NCI-H1930 (cell line): ENCODE measurements at places on chromosomes 6 and 20.

GRCh38 chr6:90544081-90544480 lies 42.8 kb downstream of the MAP3K7 start:
- DNase-seq: no peak

DNA sequence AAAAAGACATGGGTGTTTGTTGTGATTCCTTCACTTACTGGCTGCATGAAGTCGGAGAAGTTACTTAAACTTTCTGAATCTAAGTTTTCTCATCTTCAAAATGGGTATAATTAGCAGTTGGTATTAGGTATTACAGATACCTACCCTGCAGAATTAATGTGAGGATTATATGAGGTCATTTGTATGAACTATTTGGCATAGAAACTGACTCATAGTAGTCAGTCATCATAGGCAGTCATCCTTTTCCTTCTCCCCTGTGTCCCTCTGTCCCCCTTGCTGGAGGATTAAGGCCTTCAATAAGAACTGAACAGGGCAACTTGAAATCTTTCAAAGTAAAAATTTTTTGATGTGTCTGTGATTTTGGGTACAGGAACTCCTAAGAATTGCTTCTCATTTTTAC lies 26.3 kb downstream of the RALGAPB start:
- DNase-seq: no peak

DNA sequence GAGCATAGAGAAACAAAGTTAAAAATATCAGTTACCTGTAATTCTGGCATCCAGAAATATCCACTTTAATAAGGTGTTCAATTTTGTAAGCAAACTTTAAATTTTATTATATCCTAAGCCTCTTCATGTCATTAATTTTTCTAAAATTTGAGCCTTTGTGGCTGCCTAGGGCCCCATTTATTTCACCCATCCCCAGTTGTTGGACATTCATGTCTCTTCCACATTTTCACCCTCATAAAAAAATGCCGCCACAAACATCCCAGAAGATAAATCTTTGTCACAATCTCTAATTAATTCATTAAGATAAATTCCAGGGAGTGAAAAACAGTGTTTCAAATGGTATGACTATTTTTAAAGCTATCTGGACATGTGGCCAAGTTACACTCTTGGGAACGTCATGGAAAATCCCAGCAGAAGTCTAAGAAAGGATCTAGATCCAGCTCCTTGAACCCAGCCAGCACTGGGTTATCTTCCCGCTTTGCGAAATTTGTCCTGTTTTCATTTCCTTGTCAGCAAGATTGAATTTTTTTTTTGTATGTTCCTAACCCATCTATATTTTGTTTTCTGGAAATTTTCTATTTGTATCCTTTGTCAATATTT lies 97.2 kb downstream of the TMEM242 start:
- DNase-seq: no peak

- DNase-seq: no peak
These were observed 124.0 kb upstream of the SLC2A12 start for GRCh38 chr6:134176264-134176975.

DNA sequence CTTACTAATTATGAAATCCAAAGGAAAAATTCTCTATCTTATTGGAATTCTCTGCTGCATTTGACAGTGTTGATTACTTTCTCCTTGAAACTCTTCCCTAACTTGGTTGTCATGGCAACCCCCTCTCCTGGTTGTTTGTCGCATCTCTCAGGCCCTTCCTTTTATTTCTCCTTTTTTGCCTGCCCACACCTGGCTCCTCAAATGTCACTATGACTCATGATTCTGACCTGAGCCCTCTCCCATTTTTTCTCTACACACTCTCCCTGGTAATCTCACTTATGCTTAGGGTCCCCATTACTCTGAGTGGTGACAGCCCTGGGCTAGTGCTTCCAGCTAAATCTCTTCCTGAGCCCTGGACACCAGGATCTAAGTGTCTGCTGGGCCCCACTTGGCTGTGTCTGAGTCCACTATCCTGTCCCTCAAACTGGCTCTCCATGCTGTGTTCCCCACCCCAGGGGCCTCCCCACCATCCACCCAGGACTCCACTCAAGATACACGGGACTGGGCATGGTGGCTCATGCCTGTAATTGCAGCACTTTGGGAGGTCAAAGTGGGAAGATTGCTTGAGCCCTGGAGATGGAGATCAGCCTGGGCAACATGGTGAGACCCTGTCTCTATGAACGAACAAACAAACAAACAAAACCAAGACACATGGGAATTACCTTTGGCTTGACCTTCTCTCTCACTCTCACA lies 16.5 kb upstream of the NNAT start:
- no peak for DNase-seq

GRCh38 chr20:40583636-40584035 lies 105.4 kb downstream of the MAFB start:
- DNase-seq: no peak

DNA sequence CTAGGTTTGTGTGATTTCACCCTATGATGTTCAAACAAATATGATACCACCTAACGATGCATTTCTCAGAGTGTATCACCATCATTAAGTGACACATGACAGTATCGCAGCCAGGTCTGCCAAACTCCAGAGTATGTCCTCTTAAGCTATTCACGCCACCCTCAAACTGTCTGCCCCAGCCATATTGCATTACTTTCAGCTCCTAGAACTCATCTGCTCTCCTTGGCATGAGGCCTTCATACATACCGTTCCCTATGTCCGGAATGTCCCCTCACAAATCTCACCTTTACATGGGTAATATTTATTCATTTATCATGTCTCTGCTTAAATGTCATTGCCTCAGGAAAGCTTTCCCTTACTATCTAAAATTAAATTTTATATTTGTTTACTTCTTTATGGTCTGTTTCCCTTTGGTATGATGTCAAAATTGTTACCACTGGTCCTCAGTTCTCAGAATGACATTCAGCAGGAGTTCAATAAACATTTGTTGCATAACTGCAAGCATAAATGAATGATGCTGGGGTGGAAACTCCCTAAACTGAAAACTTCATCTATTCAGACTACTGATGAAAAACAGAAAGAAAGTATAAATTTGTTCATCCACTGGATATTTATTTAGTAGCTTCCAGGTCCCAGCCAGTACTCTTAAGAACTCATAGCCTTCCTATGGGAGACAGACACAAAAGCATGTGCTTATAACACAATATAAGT lies 3.2 kb downstream of the SESN1 start:
- DNase-seq: no peak

GRCh38 chr6:4901386-4902061 lies 102.3 kb downstream of the RPP40 start:
- no peak for DNase-seq

DNA sequence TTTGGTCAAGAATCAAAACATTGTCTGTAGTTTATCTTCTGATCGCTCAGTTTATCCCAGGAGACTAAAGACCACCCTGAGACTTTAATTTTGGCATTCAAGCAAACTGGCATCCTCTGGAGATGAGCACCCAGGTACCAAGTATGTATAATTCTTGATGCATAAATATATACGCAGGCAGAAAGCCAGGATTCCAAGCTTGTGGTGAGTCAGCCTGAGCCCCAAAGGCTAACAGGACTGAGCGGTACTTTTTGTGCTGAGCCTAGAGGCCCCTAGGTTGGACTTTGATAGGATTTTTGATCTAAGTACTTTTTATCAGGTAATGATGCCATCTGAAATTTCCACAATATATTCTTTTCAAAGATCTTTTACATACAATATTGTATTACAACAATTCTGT lies 301.3 kb downstream of the TFAP2B start:
- no peak for DNase-seq

DNA sequence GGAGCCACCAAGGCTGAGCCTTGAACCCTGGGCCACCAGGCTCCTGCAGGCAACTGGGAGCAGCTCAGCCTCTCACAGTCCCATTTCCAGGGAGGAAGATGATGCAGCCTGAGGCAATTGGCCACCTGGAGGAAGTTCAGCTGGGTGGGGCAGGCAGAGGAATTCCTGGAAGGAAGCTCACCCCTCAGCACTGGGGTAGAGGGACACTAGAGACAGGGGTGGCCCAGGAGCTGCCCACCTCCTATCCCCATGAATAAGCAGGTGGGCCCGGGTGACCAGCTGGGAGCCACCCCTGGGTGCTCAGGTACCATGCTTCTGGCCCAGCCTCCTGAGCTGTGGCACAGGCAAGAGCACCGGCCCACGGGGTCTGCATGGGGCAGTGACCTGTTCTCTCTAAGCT lies 3.6 kb upstream of the HSPA12B start:
- DNase-seq: no peak

GRCh38 chr20:24502661-24503060 lies 33.2 kb downstream of the SYNDIG1 start:
- DNase-seq: no peak

DNA sequence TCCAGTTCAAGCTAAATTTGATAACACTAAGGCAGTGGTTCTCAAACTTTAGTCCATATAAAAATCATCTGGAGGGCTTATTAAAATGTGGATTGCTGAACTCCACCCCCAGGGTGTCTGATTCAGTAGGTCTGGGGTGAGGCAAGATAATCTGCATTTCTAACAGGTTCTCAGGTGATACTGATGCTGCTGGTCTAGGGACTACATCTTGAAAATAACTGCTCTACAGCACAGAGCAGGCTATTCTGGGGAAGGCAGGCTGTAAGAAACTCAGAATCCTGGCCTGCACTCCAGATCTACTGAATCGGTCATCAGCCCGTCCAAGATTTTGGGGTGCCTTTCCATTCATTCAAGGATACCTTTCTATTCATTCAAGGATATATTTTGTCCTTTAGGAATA lies 11.5 kb downstream of the CALHM5 start:
- no peak for DNase-seq

GRCh38 chr20:5448449-5449118 lies 131.8 kb upstream of the PROKR2 start:
- DNase-seq: peak; percentile 12

DNA sequence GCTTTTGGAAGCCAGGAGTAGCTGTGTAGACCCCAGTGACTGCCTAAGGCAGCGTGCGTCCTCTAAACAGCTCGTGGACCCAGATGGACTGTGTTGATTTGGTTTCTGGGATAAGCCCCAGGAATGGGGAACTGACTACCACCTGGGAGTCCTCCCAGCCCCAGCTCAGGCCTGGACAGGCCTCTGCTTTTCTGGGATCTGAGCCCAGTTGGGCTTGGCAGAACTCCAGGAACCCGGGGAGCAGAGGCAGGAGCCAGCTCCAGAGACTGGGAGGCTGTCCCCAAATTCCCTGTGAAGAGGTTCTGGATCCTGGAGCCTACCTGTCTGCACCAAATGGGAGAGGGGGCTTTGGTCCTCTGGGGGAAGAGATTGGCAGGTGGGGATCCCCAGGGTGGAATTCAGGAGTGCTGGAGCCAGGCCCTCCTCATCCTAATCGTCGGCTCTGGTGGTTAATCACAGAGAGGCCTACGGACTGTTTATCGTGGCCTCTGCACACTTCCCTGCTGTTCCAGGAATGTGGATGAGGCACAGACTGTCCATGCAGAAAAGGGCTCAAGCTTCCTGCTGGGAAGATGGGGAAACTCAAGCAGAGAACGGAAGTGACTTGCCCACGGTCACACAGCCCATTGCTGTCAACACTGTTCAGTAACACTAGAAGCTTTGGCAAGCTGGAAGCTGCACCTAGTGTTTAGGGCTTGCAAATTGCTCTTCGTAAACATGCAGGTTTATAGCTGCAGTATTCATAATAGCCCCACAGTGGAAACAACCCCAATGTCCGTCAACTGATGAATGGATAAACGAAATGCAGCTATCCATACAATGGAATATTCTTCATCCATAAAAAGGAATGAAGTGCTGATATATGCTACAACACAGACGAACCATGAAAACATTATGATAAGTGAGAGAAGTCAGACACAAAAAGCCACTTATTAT lies 100.6 kb downstream of the KCNB1 start:
- no peak for DNase-seq

- no peak for DNase-seq
These were observed 102.7 kb downstream of the FIG4 start for GRCh38 chr6:109793792-109794191.

GRCh38 chr6:1856381-1856780 lies 246.7 kb downstream of the FOXC1 start:
- no peak for DNase-seq

GRCh38 chr6:143807103-143807772 lies 35.9 kb upstream of the LTV1 start:
- DNase-seq: no peak

- no peak for DNase-seq
These were observed 76.7 kb downstream of the RREB1 start for GRCh38 chr6:7184502-7184901.

DNA sequence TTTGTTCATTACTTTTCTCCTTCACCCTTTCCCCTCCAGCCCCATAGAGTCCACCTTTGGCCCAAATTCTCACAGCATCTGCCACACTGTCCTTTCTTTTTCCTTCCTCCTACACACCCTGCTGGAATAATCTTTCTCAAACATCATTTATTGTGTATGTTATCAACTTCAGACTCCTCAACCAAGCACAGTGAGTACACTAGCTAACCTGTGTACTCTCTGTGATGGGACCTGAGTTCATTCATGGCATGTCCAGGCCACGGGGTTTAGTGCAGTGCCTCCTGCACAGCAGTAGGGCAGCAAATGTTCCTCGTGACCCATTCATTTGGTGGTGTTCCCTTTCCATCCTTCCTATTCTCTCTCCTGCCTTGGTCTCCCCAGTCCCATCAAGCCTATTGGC lies 7.1 kb upstream of the ARMC12 start:
- DNase-seq: no peak

GRCh38 chr6:131490441-131490840 lies 82.6 kb upstream of the ARG1 start:
- DNase-seq: no peak

DNA sequence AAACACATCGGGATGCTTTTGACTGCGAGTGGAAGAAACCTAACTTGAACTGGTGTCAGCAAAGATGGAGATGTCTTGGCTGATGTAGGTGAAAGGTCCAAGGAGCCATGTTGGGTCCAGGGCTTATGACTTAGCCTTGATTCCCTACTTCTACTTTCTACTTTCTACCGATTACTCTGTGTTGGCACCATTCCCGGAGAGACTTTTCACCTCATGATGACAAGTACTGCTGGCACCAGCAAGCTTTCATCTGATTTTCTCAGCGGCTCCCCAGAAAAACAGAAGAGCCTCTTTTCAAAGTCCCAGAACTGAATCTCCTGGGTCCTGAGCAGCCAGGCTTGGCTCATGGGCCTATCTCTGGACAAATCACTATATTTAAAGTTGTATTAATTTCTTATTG lies 4.9 kb upstream of the EDN3 start:
- DNase-seq: no peak

- DNase-seq: no peak
These were observed 129.2 kb downstream of the FYN start for GRCh38 chr6:111743862-111744692.

DNA sequence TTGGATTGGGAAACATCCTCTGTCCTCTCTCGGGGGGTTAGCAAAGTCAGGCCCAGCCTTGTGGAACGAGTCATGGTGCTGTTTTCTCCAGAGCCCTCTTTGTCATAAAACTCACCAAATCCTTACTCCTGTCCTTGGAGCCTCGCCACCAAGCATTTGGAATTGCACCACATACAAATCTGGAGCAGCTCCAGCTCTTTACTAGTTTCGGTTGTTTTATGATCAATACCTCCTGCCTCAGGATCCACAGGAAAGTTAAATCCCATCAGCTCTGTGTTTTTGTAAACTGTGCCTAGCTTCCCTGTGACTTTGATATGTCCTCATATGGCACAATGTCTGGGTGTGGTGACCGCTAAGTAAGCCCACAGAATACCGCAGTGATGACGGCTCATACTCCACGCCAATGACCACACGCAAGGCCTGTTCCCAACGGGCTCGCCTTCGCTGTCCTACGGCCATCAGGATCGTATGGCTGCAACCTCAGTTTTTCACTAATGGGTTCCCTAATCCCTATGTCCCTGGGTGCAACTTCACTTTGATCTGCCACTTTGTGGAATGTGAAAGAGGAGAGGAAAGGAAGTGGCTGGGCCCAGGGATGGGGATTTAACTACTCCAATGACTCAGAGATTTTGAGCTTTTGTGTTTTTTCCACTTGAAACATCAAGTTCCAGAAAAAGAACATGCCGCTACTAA lies 111.3 kb upstream of the FOXQ1 start:
- DNase-seq: no peak
